ENCODE measurements at places on chromosomes 6 and 20.

DNA sequence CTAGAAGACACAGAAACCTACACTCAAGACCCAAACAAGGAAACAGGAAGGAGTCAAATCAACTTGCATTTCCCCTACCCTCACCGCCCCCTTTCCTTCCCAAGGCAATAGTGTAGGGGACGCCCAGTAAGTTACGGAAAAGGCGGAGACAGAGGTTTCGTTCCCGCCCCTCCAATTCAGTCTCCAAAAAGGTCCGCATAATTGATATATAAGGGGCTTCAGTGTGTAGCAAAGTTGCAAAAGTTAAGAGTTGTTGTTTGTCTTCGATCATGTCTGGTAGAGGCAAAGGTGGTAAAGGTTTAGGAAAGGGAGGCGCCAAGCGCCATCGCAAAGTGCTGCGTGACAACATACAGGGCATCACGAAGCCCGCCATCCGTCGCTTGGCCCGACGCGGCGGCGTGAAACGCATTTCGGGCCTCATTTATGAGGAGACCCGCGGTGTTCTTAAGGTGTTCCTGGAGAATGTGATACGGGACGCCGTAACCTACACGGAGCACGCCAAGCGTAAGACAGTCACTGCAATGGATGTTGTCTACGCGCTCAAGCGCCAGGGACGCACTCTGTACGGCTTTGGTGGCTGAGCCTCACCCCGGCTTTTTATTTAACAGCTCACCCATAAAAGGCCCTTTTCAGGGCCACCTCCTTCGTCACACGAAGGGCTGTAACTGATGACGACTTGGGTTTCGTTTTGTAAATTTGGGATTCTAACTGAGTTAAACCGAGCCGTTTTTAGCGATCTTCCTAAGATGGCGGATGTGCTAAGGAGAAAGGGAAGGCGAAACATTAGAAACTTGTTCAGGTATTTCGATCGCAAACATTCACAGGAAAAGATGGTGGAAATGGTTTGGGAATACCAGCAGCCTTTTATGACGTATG is 124.6 kb upstream of the BTN3A2 start:
- peak; percentile 70 for DNase-seq

DNA sequence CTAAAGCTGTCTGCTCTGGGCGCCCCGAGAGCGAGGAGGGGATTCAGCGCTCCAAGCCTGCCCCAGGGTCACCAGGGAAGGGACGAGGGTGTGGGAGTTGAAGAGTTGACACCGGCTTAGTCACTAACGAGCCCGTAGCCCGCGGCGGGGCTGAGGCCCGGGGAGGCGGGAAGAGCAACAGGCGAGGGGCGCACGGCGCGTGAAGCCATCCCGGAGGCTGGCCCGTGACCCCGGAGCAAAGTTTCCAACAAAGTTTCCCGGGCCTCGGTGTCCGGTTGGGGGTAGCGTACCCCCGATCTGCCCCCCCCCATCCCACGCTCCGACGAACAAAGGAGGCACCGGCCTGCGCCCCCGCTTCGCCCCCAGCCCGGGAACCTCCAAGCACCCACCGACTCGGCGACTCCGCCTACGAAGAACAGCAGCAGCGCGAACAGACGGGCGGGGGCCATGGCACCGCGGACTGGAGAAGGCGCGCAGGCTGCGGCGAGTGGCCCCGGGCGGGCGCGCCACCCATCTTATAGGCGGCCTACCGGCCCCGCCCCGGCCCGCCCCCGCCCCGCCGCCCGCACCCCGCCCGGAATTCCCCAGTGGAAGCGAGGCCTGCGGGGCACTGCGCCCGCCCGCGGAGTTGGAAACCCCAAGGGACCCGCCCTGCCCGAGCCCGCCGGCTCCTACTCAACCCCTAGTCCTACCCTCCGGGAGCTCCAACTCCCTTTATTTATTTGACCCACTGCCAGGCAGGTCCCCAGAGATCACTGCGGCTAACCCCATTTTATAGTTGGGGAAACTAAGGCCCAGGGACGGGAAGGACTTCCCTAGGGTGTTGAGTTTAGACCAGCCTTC is at the start of gene SDC4:
Gene SDC4, minus strand, starts transcription at position 489 of the 843 bp plus-strand sequence. Its CDS starts 40 bp downstream, at position 449.
- DNase-seq = no peak

DNA sequence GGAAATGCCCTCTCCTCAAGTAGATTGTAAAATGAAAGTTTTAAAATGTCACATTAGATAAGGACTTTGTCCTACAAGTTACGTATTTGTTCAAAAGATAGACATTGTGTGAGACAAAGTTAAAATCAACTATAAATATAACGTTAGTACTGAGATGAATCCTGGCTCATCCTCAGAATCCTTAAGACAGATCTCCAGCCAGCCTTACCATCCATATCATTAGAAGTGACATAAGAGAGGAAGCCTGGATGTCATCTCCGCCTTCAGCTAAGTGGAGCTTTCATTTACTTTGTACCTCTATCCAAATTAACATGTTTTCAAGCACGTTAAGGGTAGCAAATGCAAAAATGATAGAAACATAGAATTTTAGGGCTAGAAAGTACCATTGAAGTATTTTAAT is 59.1 kb downstream of the SCAF8 start:
- no peak for DNase-seq

GRCh38 chr6:6686748-6687601 is 98.5 kb downstream of the LY86 start:
- DNase-seq = no peak

GRCh38 chr20:41137614-41138474 is 501 bp downstream of the PLCG1 start:
- no peak for DNase-seq

DNA sequence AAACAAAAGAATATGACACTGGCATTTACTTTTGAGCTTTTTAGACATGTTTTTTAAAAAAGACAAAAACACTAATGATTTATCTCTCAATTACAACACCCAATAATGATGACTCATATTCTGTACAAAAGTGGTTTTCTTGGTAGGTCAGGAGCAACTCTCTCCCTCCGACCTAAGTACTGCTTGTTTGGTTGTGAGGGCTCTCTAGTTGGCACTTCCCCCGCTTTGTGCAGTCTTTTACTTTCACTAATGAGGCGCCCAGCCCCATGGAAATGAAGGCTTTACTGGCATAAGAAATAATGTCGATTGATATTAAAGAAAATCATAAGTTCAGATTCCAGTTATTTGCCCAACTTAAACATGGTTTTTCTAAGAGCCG is 1.3 kb downstream of the KPNA5 start:
- peak; percentile 44 for DNase-seq

GRCh38 chr6:13372076-13372475 is 43.7 kb upstream of the TBC1D7 start:
- no peak for DNase-seq

DNA sequence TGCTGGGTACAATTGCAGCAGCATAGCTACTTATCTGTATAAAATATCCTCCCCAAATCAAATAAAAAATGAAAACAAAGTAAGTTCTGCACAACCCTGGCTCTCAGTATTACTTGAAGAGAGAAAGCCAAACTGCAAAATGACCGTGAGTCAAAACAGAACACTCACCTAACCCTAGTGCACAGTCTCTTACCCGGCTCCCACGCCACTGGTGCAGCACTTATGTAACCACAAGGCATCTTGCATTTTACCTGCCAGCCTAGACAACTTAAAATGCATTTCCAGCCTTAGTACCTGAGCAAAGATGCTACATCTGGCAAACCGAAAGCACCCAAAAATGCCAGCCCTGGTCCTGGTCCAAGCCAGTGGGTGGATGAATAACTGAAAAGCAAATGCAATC is 12.4 kb upstream of the SIRPB1 start:
- DNase-seq = no peak

DNA sequence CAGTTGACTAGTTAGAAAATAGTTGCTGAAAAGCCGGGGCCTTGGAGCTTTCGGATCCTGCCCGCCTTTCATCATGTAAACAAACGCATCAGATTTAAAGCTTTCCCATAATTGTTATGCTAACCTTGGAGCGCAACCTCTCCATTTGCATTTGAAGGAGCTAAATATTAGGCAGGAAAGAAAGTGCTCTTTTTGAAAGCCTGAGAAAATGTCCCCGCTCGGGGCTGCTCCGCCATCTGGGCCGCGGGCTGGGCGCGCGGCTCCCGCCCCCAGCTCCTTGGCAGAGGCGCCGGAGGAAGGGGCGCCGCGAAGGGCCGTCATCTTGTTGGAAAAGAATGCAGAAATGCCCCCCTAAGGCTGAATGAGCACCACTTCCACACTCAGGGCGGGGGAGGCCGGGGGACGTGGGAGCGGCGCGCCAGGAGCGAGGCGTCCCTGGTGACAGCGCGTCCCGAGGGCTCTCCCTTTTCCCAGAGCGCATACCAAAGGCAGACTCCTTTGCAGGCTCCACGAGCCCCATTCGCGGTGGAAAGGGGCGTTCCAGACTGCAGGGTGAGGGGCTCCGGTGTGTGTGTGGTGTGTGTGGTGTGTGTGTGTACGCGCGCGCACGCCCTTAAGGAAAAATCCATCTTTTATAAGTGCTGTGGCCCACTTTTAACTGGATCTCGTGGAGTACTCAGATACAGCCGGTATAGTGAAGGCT is 145.6 kb upstream of the ID4 start:
- no peak for DNase-seq

GRCh38 chr20:31568773-31569162 is 36.3 kb upstream of the ID1 start:
- no peak for DNase-seq

- DNase-seq = no peak
Measured at GRCh38 chr6:152232501-152233151, 404.5 kb downstream of the SYNE1 start.

DNA sequence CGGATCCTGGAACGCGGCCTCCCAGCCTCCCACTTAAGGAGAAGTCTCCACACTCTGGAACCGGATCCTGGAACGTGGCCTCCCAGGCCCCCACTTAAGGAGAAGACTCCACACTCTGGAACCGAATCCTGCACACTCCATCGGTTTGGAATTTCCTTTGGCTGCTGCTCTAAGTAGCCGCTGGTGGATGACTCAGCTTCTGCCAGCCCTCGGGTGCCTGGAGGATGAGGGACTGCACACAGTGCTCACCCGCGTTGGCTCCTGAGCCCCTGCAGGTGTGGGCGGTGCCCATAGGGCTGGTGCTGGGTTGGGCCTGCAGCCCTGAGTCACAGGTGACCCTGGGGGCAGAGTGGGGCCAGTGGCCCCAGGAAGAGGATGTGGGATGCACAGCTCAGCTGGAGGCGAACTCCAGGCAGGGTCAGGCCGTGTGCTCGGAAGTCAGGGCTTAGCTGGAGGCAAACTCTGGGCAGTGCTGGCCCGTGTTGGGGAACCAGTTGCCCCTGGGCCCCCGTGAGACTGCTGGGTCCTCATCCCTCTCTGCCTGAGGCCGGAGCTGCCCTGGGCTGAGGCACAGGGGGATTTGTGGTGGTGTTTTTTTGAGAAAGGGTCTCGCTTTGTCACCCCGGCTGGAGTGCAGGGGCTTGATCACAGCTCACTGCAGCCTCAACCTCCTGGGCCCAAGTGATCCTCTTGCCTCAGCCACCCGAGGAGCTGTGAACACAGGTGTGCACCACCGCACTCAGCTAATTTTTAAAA is 13.9 kb upstream of the TNFRSF6B start:
- DNase-seq = no peak

All from GF-D8 (cell line).